ENCODE measurements at places on chromosomes 4 and X.

DNA sequence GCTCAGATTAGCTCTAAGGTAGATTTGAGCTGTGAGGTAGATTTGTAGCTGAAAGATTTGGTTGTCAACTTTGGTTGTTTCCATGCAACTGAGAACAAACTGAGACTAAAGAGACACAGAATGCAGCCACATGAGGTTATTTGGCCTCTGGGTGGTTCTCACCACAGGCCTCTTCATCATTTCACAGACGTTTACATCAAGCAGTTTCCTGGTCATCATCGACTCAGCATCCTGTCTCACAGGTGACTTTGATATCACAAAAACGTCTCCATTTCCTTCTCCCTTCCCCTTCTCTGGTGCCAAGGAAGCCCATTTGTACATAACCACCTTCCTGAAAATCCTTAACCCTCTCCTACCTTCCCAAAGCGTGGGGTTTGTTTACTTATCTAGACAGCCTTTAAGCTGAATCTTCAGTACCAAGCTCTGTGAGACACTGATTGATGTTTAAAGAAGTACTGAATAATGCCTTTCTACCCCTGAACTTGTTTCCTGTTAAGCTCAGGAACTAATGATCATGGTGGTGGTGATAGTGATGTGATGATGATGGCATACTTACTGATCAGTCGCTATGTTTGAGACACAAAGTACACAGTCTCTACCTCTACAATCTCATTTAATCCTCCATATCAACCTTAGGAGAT is 81.9 kb downstream of the FAM114A1 start:
- DNase-seq: peak; percentile 60

- no peak for DNase-seq
Observed at GRCh38 chrX:126820700-126821420, 1.3 kb downstream of the PRR32 start.

DNA sequence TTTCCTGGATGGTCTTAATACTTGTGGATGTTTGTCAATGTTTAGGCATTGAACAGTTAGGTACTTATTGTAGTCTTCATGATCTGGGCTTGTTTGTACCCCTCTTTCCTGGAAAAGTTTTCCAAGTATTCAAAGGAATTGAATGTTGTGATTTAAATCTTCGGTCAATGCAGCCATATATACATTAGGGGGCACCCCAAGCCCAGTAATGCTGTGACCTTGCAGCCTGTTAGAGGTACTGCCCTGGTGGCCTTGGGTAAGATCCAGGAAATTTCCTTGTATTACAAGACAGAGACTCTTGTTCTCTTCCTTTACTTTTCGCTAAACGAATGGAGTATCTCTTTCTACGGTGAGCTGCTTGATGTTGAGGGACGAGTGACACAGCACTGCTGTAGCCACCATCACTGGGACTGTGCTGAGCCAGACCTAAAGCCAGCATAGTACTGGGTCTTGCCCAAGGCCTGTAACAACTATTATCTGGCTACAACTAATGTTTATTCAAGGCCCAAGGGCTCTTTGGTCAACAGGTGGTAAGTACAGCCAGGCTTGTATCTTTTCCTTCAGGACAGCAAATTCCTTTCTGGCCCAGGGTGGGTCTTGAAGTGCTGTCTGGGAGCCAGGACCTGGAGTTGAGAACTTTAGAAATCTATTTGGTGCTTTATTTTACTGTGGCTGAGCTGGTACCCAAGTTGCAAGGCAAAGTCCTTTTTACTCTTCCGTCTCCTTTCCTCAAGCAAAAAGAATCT is 118.3 kb upstream of the ATOH1 start:
- no peak for DNase-seq

DNA sequence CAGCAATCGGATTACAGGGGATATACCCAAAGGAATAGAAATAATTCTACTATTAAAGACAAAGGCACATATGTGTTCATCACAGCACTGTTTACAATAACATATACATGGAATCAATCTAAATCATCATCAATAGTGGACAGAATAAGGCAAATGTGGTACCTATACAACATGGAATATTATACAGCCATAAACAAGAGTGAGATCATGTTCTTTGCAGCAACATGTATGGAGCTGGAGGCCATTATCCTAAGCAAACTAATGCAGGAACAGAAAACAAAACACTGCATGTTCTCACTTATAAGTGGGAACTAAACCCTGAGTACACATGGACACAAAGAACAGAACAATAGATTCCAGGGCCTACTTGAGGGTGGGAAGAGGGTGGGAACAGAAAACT is 163.2 kb downstream of the CFAP299 start:
- no peak for DNase-seq

GRCh38 chr4:48490012-48490679 is at the start of gene ZAR1:
TSS of gene ZAR1 (plus strand) at chr4:48490252. CDS start at chr4:48490292, 40 bp downstream.
- DNase-seq: no peak

DNA sequence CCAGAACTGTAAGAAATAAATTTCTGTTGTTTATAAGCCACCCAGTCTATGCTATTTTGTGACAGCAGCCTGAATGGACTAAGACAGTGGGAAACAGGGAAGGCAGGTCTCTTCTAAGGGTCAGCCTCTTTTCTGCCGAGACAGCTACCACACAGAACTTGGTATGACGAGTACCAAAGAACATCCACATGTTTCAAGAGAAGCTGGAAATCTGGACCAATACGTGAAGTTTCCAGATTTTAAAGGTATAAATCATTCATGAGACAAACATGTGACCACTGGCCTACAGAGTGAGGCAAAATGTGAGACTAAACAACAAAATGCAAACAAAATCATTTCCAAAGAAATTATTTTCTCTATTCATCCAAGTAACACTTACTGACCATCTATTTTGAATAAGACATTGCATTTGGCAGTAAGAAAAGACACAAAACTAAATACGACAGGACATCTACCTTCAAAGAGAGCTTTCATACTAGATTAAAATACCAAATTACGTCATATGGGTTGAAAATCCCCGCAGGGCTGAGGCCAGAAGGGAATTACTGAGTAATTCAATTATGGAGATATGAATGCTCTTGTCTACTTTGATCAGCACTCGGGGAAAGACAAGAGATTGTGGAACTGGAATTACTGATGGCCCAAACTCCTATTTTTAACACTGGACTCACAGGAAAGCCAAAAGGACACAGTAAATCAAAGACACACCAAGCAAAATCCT is 7.2 kb downstream of the SCARB2 start:
- no peak for DNase-seq
